ENCODE measurements at places on chromosomes 13 and 19.
A peak's percentile ranks its signal among the peaks of the same experiment; 100 is the strongest.

DNA sequence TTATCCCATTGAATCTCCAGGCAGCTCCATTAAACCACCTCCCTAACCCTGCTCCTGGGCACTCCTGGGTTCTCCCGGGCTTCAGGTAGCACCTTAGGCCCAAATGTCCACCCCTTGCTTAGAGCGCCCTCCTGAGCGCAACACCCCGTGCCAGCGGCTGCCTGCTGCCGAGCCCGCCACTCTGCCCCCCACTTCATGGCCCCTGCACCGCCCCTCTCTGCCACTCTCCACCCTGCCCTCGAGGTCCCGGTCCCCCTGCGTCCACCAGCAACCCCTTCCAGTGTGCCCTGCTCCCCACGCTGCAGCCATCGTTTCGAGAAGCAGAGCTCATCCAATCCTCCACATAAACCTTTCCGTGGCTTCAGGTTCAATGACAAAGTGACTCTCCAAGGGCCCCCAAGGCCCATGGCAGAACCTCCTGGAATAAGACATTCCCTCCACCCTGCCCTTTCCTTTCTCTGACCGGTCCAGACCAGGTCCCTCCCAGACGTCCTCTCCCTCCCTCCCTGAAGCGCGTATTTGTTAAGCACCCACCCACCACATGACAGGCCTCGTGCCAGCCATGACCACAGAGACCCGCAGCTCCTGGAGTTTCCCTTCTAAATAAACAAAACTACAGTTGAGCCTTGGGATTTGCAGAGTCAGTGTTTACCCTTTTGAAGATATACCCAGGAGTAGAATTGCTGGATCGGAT lies 66.6 kb downstream of the ARHGEF18 start:
- no peak for DNase-seq

DNA sequence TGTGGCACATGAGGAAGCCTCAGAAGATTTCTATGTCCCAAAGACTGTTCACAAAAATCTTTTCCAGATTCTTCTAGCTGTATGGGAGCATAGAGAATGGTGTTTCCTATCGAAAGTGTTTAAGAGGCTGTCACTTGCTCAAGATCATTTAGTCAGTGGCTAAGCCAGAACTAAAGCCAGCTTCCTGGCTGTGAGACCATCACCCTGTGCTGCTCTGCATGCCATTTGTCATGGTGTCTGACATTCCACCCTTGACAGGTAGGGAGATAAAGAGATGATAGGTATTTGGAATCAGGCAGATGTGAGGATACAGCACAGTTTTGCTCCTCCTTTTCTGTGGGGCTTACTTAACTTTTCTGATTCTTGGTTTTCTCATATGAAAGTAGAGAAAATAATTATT lies 177.3 kb downstream of the DNAJC15 start:
- no peak for DNase-seq

DNA sequence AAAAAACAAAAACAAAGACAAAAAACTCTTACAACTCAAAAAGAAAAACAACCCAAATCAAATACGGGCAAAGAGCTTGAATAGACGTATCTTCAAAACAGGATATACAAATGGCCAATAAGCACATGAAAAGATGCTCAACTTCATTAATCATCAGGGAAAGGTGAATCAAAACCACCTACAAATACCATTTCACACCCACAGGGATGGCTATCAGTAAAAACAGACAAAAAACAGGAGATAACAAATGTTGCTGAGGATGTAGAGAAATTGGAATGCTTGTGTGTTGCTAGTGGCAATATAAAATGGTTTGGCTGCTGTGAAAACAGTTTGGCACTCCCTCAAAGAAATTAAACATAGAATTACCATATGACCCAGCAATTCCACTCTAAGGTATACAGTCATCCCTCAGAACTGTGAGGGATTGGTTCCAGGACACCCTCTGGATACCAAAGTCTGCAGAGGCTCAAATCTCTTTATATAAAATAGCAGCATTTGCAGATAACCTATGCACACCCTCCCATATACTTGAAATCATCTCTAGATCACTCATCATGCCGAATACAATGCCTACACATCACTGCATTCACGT lies 29.7 kb downstream of the MLLT1 start:
- DNase-seq = no peak

DNA sequence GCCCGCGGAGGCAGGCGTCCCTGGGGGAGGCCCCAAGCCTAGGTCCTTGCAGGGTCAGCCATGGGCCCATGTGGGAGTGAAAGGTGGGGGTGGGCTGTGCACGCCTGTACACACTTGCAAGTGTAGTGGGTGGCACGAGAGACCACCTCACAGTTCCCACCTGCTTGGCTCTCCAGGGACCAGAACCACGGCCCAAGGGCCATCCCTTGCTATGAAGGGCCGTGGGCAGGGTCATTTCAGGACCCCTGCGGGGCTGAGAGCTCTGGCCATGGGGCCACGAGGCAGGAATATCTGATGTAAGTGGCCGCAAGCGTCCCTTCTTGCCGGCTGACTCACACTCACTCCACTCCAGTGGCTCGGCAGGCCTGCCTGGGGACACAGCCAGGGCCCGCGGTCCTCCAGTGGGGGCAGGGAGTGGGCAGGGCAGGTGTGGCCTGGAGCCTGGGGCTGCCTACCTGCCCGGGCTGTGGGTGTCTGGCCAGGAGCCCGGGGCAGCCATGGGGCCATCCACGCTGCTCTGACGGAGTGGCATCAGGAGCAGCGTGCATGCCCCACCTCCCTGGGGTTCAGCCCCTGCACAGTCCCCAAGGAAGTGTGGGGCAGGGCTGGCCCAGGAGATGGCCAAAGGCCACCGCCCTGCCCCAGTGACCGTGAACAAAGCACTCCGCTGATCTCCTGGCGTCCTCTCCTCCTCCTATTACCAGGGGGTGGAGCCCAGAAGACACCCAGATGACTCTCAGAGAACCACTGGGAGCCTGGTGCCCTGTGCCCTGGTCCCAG lies 8.6 kb upstream of the MKNK2 start:
- DNase-seq = peak; percentile 47

DNA sequence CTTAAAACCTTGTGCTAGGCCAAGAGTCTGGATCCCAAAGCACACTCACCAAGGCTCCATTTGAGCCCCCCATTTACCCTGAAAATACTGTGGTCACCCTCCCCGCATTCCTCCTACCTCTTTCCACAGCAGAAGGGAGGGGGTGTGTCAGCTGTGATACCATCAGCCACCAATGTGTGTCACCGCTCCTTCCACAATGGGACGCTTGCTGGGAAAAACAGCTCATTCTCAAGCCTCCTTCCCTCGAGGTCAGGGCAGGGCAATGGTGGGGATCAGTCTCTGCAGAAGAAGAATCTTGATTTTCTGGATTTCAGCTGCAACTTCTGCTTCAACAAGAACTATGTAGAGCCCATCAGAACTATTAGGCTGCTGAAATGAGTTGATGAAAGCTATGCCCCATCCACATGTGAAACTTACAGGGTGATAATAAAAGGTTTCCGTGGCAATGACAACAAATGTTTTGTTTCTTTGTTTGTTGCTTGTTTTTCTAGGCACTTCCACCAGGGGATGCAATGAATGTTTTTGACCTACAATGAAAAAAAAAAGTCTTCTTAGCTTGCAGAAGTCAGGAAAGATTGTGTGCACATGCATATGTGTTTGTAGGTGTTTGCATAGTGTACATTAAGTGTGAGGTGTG lies 26.4 kb upstream of the ZNF507 start:
- DNase-seq = peak; percentile 47
